ENCODE measurements at places on chromosomes 2 and 18.

DNA sequence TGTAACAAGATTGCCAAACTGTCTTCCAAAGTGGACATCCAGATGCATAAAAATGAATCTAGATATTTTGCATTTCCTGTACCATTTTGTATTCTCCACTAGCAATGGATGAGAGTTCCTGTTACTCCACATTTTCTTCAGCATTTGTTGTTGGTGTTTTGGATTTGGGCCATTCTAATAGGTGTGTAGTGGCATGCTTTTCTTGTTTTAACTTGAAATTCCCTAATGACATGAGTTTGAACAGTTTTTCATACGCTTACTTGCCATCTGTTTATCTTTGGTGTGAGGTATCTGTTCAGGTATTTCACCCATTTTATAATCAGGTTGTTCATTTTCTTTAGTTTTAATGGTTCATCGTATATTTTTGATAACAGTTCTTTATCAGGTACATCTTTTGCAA is 73.9 kb downstream of the UBE2E3 start:
- DNase-seq = no peak

GRCh38 chr2:231714639-231715498 is 6.5 kb downstream of the PTMA start:
- peak; percentile 68 for DNase-seq

DNA sequence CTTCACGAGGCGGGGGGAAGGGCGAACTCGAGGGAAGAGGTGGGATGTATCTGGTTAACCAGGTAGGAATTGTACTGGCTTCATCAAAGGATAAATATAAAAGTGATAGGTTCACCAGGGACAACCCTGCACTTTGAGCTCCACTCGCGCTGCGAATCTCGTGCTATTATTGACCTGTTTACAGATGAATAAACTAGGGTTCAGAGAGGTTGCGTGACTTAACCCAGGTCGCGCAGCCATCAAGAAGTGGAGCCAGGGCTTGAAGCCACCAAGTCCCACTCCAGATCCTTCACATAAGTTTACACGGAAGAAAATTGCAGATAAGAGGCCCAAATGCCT is 1.4 kb upstream of the CYP1B1 start:
- DNase-seq = no peak

DNA sequence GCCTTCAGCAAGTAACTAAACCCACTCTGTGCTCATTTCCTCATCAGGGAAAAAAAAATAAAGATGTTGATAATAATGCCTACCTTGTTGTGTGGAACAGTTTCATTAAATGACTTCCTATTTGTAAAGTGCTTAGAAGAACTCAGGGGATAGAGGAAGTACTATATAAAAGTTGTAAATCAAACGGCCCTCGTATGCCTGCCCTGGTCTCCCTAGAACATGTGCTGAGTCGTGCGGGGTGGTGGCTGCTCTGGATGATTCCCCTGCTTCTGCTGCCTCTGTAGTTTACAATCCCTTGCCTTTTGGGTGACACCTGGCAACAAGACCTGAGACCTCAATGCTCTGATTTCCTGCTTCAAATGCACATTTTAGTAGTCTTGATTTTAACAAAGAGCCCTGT is 170.0 kb downstream of the CERS6 start:
- DNase-seq = no peak

GRCh38 chr2:172977270-172978062 is 98.2 kb upstream of the MAP3K20 start:
- no peak for DNase-seq

GRCh38 chr2:180062178-180062577 is 55.1 kb upstream of the CWC22 start:
- no peak for DNase-seq

DNA sequence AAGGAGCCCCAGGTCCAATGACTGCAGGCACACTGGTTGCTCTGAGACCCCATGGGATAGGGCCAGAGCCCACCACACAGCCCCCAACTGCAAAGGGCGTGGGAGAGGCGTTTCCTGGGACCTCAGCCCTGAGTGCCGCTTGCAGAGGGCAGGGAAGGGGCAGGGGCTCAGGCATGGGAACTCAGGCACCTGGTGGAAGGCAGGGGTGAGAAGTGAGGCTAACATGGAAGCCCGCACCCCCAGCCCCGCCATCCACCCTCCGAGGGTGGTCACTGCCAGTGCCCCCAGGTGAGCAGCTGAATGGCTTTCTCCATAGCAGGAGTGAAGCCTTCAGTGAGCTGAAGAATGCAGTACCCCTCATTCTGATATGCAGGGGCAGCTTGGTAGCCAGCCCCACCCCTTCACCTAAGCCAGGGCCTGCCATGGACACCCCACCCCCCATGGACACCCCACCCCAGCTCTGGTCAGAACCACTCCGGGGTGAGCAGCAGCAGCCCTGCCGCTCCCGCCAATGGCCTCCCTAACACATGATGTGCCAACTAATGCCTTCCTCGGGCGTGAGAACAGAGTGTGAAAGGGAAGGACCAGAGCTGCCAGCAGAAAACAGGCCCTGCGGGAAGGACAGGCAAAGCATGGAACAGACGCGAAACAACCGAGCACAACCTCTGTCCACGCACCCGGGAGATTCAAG is 6.6 kb downstream of the KIF1A start:
- no peak for DNase-seq

GRCh38 chr2:96952976-96953610 is 33.3 kb downstream of the FAM178B start:
- no peak for DNase-seq

- DNase-seq = no peak
Measured at GRCh38 chr18:54775686-54776085, 52.6 kb upstream of the RAB27B start.

GRCh38 chr2:43193652-43194120 is 32.7 kb downstream of the ZFP36L2 start:
- DNase-seq = no peak

- DNase-seq = no peak
Measured at GRCh38 chr2:1306014-1306686, 107.1 kb upstream of the TPO start.
